Lung microvascular endothelial cell (primary cell): ENCODE measurements at places on chromosomes 4 and X. TPM values are rescaled to one million over a fixed set of nuclear protein-coding genes. Genes with fewer than 3 reads are reported as not detected.

Gene CDKN2AIP
- 10.2 and 13.7 TPM in 2 replicates for total RNA-seq

Gene PNMA6F
- not detected in 2 replicates for total RNA-seq

Gene AR
- total RNA-seq: 1.2 and 2.2 TPM in 2 replicates

Gene MAGEA11
- under 0.01 TPM in 1 of 2 replicates, not detected in the other for total RNA-seq

Gene GPC3
- total RNA-seq: not detected in 2 replicates

Gene ARMCX4
- total RNA-seq: 2.6 and 4.2 TPM in 2 replicates

Gene CD38
- total RNA-seq: 10.9 and 11.1 TPM in 2 replicates

DNA sequence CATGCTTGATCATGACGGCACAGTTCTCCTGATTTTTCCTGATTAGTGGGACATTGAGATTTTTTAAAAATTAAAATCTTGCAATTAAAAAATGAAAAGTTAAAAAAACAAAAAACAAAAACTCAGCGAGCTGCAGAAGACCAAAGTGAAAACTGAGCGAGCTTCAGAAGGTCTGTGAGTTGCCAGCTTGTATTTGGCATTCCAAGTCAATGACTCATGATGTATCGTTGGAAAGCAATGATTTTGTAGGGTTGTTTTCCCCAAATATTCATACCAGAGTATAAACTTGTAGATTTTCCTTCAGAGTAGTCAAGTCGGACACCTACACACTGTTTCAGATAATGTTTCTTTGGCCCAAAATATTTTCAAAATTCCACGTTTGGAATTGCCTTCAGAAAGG lies 76.9 kb downstream of the LRRC66 start:
- no peak for DNase-seq

DNA sequence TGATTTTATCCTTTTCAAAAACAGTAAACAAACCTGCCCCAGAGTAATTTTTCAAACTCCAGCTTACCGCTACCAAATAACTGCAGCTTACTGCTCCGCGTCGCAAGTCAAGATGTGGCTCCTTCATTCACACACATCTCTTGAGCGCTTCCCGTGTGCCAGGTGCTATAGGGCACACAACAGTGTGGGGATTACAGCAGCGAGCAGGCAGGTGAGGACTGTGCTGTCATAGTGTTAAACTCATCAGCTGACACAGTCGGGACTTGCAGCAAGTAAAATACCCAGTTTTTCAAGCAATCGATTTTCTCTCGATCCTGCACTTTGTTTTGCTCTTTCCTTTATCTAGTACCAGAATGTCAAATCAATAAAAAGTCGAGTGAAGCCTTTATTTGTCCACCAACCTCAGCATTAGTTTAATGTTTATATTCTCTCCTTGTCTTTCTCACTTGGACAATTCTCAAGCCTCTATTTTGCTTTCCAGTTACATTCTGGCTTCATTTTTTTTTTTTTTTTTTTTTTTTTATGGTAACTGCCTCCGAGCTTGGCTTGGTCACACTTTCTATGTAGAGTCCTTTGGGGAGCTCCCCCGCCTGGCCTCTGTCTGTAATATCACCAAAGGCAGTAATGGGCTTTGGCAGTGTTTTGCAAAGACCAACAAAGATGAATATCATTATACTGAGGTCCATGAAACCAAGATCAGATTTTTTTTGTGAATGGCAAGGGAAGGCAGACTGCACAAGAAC lies 8.3 kb upstream of the ASB5 start:
- DNase-seq: peak; percentile 76

DNA sequence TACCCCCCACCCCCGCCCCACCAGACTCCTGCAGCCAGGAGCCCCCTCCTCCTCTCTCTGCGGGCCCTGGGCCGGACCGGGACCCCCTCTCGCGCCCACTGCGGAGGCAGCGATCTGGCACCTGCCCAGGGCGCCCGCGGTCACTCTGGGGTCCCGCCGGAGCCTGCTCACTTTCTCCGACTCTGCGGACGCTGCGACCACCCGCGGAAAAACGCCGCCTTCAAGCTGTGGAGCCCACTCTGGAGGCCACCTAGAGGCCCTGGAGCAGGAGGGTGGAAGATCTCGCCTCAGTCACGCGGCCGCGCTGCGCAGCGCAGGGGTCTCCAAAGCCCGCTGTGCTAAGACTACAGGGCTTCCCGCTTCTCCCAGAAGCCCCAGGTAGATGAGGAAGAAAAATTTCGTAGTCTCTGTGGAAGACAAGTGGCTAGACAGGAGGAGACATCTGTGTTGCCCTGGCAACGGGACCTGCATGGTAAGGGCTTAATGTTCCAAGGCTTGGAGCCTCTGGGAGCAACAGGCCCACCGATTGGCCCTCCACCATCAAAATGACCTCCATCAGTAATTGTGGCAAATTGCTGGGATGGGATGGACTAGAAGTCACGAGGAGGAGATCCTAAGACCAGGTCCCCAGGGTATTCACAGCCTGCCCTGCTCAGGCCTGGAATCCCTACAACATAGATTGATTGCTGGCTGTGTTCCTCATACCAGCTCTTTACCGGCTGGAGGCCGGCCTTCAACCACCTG lies at the start of gene PNMA6F:
PNMA6F (minus strand) TSS at position 387 of the 744 bp plus-strand sequence. CDS start 1,093 bp downstream, outside the sequence.
- no peak for DNase-seq

GRCh38 chr4:124631760-124632159 lies 80.8 kb downstream of the ANKRD50 start:
- DNase-seq: peak; percentile 30

GRCh38 chrX:150446995-150447394 lies 83.9 kb downstream of the MAMLD1 start:
- DNase-seq: peak; percentile 3

DNA sequence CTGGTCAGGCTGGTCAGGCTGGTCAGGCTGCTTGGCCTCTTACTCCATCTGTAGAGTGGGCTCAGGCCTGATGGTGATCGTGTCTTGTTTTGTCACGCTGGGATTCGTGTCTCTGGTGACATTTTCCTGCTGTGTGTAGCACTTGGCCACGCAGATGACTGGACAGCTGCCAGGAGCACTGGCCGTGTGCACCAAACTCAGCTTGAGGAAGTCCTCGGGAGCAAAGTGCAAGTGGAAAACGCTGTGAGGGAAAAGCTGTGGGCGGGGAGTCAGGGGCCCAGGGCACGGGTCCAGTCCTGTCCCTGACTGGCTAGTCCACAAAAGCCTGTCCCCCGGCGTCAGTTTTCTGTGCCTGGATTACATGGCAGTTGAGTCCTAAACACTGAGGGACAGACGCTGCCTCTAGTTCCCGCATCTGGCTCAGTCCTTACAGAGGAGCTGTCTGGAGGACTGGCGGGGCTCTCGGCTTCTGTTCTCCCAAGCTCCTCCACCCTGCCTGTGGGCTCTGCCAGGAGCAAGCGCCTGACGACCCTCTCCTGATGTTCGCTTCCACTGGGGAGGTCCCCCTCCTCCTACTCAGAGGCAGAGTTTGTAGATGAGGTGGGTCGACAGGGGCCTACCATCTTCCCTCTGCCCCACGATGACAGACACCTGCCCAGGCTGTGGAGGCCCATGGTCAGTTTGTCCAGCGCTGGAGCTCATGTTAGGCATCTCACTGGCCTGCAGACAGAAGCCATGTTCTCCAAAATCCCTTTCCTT lies 35.9 kb upstream of the GRPEL1 start:
- peak; percentile 88 for DNase-seq

- no peak for DNase-seq
Measured at GRCh38 chrX:80810365-80810978, 795 bp upstream of the BRWD3 start.

DNA sequence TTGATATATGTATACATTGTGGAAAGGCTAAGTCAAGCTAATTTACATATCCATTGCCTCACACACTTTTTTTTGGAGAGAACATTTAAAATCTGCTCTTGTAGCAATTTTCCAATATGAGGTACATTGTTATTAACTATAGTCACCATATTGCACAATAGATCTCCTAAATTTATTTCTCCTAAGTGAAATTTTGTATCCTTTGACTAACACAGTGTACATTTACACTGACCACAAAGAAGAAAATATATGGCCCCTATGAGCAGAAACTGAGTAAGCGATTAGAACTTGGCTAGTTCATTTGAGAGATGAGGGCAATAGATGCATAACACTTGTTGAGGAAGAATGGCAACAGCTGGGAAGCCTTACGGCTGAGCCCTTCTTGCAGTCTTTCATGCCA lies 20.3 kb upstream of the GUCY1B1 start:
- DNase-seq: no peak

- no peak for DNase-seq
Measured at GRCh38 chr4:143512978-143513313, 556 bp upstream of the SMARCA5 start.

DNA sequence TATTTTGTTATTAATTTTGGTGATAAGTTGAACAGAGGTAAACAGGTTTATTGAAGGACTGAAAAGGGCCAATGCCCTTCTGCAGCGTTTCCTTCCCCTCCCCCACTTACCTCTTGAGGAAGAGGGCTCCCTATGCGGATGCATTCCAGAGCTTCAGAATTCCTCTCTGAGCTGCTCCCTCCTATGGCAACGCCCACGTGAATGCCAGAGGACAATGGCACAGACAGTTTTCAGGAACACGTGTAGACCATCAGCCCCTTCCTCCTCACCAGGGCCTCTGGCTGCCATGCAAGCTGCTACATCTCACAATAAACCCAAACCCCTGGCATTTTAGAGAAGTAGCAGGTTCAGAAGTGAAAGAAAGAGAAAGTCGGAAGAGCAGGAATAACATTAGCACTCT lies 127.9 kb downstream of the CHRDL1 start:
- no peak for DNase-seq

GRCh38 chrX:138756234-138756633 lies 44.7 kb upstream of the FGF13 start:
- peak; percentile 2 for DNase-seq

GRCh38 chr4:49221209-49221608 lies 235.1 kb downstream of the CWH43 start:
- no peak for DNase-seq

GRCh38 chr4:146170149-146170548 lies 5.4 kb upstream of the LSM6 start:
- DNase-seq: no peak

DNA sequence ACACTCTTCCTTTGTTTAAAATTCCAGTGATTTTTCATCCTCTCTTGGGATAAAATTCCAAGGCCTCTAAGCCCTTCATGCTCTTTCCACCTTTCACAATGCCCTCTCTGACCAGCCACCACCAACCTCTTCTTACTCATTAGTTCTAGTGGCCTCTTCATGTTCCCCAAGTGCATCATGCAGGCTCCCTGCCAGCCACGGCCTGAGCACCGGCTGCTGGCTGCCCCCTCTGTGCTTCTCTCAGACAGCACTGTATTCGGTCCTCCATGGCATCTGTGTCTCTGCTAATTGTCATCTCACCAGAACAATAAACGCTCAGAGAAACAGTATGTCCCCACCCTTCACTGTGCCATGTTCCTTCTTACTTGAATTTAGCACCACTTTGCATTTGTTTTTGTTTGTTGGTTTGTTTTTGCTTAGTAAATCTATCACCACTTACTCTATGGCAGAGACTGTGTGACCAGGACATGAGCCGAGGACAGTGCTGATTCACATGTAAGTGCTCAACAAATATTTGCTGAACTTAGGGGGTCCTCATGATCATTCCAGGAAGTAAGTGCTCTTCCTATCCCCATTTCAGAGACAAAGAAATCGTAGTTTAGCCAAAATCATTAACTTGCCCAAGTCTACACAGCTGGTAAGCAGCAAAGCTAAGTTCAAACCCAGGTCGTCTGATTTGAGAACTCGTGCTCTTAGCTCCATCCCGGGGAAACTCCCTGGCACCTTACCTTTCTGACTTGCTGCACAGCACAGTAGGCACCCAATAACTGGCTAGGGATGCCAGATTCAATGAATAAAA lies 77.1 kb upstream of the UCP1 start:
- no peak for DNase-seq

DNA sequence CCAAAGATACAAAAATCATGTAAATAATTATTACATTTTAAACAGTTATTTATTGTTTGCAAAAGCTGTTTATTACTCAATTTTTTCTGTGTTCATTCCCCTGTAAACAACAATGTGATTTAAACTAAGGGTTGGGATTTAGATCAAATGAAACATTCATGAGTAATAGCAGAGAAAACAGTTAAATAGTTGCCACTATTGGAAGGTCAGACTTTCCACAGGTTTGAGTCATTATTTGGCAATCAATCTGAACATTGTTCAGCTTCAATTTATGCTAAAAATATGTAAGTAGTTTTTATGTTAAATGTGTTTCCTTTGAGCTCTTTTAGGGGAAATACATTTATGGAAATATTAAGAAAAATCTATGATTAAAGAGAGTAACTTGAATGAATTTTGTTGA lies 144.9 kb downstream of the STIM2 start:
- DNase-seq: peak; percentile 86

DNA sequence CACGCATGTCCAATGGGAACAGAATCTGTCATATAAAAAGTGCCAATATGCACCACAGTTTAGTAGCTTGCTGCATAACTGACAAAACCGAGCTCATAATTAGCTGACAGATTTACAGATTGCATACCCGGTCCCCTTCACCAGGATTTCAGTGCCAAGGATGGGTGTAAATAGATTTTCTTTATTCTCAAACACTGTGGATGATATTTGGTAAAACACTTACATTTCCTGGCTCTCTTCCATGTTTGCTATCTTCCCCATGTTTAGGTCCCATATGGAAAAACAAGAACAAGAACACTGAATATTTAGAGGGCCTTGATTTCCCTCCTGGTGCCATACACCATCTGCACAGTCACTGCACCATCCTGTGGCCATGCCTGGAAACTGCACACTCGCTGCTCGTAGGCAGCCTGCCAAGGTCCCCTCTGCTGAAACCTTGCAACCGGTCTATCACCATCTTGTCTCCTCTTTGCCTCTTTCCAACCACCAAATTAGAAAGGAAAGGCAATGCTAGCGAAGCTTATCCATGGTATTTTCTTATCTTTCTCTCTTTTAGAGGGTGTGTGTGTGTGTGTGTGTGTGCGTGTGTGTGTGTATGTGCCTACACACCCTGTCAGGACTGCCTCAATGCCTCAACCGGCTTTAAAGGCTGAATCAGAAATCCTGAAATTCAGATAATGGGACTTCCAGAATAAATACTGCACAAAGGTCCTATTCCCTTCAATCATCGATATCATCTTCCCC lies 124.2 kb upstream of the MBNL3 start:
- DNase-seq: peak; percentile 37

GRCh38 chr4:123266221-123266620 lies 130.4 kb upstream of the SPRY1 start:
- no peak for DNase-seq

- no peak for DNase-seq
Measured at GRCh38 chr4:145437466-145437865, 44.2 kb upstream of the SMAD1 start.

DNA sequence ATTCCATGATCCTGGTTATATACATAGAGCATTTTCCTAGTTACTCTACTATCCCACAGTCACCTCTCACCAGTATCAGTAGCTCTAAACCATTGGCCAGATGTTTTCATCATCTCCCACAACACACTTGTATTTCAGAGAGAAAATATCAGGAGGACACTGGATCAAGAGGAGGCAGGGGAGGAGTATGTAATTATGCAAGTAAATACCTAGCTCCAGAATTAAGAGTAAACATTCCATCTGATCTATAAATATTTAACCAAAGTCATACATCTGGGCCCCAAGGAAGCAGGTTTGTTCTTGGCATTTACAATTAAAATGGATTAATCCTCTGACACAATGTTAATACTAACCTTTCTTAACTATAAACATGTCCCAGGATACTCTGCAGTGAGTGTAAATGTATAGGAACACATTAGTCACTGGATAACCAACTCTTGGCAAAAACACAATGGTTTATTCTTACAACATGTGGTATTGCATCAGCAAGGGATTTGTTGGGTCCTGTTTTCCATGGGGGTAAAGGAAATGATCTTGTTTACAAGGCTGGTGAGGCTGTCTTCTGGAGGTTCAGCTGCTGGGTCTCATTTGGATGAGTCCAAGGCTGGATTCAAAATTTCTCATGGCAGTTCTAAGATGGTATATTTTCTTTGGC lies 170.1 kb downstream of the ATG4A start:
- DNase-seq: peak; percentile 5

GRCh38 chrX:78944351-78944750 lies 840 bp upstream of the P2RY10 start:
- DNase-seq: no peak

- DNase-seq: no peak
Measured at GRCh38 chr4:141246243-141246642, 25.5 kb downstream of the ZNF330 start.
